ENCODE measurements at places on chromosomes 13 and 19.

- DNase-seq: peak; percentile 27
Observed at GRCh38 chr13:73913079-73913740, 221.0 kb downstream of the KLF12 start.

GRCh38 chr19:52923778-52924593, 758 bp upstream of the ZNF888 start:
- DNase-seq: peak; percentile 6

- no peak for DNase-seq
Observed at GRCh38 chr13:102402290-102402689, 442 bp upstream of the FGF14 start.

- no peak for DNase-seq
Observed at GRCh38 chr13:19657872-19658591, 24.6 kb downstream of the MPHOSPH8 start.

DNA sequence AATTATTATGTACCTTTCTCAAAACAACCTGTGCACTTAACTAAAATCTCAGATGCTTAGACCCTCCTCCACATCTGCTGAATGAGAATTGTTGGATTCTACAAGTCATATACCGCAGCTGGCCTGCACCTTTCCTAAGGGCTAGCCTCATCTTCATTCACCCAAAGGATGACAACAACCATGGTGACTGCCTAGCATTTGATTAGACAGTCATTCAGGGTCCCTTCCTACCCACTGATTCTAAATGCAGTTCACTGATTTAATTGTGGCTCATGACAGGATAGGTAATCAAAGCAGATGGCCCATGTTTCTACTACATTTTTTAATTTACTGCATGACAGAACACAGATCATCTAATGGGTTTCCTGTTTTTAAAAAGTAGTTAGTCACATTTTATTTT, 551.9 kb upstream of the SLC10A2 start:
- DNase-seq: no peak

DNA sequence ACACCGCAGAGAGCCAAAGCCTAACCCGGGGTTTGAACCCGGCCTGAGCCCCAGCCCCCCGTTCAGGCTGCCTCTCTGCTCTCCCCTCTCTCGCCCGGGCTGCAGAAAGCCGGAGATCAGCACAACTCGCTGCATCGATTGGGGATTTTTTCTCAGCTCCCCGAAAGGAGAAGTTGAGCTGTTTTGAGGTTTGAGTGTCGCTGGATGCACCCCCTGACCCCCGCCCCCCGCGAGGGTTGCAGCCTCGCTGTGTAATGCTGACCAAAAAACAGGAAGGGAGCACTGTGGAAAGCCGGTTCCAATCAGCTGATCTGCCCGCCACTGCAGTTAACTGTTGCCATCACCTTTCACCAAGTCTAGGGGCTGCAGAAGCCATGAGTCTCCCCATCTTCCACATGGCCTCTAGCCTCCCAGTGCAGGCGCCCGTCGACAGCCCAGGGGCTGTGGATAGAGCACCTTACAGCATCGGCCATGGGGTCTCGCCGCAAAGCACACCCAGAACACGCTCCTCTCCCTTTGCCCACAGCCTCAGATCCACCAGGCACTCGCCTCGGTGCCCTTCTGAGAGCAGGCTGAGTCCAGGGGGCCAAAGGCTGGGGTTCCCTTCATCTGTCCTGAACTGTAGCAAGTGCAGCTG, 34.5 kb downstream of the MYO9B start:
- no peak for DNase-seq

GRCh38 chr13:57443494-57443893, 188.1 kb upstream of the PCDH17 start:
- DNase-seq: no peak

DNA sequence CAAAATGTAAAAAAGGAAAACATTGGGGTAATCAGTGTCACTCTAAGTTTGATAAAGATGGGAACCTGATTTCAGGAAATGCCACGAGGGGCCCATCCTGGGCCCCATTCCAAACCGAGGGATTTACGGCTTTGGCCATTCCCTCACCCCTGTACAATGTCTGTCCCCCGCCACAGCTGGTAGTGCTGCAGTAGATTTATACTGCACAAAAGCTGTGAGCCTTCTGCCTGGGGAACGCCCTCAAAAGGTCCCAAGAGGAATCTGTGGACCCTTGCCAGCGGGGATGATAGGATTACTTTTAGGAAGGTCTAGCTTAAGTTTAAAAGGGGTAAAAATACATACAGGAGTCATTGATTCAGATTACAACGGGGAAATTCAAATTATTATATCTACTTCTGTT, 173.4 kb upstream of the SGCG start:
- DNase-seq: no peak

- no peak for DNase-seq
Observed at GRCh38 chr13:80010286-80010831, 330.6 kb downstream of the SPRY2 start.

- DNase-seq: no peak
Observed at GRCh38 chr13:109703250-109703649, 83.1 kb downstream of the IRS2 start.

DNA sequence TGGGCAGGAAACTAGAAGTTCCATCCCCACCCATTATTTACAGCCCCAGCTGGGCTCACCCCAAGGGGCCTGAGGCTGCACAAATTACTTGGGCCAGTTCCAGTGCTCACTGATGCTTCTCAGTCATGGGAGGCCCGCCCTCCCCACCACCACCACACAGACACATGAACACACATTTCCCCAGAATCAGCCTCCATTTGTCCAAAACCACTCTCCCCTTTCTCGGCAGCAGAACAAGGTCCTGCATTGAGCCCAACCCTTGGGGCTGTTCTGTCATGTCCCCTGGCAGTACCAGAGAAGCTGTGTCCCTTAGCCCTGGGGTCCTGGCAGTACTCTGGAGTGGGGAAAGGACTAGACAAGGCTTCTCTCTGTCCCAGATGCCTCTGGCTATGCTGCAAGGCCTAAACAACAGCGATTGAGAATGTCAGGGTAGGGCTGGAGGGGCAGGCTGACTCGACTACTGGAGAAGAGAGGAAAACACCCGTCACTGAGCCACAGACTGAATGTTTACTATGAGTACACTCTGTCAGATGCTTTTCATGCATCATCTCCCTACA, 21.8 kb downstream of the SAMD4B start:
- no peak for DNase-seq

GRCh38 chr19:960020-960419, 24.1 kb upstream of the WDR18 start:
- DNase-seq: no peak

DNA sequence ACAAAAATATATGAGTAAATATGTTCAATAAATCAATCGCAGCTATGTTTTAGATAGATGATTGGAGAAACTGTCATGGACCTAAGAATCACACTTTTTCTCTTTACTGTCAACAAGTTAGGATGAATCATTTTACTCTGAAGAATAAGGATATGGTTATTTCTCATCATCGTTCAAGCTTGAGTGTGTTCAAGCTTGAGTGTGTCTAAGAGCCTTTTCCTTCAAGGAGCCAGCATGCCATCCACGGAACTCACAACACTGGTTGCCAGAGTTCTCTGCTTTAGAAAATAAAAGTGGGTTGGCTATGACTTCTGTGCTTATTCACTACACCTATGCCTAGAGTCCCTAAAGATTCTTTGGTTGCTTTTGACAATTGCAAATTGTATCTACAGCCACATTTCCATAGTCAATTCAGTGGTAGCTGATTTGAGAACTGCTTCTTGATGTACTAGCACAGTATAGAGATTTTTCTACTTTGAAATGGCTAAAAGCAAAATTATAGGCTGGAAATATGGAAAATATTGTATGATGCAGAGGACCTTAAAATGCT, 58.1 kb upstream of the SCEL start:
- DNase-seq: no peak

DNA sequence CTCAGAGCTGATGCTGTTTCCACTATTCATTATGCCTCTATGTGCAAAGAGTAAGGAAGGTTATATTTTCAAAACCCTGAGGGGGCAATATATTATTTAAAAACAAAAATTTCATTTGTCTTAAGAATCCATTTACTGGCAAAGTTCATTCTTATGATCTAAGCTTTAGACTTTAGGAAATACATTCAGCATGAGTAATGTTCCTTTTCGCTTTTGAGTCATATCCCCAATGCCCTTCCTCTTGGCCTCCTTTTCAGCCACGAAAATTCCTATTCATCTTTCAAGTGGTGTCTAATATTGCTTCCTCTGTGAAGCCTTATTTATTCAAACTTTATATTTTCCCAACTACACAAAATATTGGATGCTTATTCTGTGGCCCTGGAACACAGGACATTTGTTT, 1317.0 kb downstream of the PCDH9 start:
- DNase-seq: peak; percentile 94

- no peak for DNase-seq
Observed at GRCh38 chr13:42395086-42395821, 123.3 kb downstream of the AKAP11 start.

GRCh38 chr19:41501854-41502253, 58.9 kb downstream of the ERICH4 start:
- no peak for DNase-seq
